NCI-H1694 treated with DMSO at 0.1 percent for 48 hours (cell line): ENCODE measurements at places on chromosomes 13 and 19.

DNA sequence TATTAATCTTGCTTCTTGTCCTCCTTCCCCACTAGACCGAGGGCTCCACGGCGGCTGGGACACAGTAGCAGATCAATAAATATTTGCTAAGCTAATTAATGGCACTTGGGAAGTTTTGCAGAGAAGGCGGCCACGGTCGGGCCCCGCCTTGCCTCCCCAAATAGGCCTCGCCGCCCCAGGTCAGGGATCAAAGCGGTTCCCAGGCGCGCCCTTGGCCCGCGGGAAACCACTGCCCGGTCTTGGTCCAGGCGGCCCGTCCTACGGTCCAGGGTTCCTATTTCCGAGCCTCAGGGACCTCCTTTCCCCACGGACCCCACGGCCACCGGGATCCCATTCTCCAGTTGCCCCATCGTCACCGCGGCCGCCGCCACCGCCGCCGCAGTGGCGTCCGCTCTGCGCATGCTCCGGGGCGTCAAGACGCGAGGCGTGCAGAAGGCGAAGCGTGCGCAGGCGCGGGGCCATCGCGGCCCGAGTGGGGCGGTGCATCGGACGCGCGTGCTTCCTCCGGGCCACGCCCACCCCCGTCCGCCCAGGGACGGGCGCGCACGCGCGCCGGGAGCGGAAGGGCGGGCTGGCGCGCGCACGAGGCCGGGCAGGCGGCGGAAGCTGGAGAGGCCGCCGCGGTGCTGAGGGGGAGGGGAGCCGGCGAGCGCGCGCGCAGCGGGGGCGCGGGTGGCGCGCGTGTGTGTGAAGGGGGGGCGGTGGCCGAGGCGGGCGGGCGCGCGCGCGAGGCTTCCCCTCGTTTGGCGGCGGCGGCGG, at the start of gene SMARCA4:
SMARCA4 (plus strand) TSS at position 717 of the 759 bp plus-strand sequence. CDS start 23,122 bp downstream, outside the sequence.
- peak; percentile 80 for DNase-seq

DNA sequence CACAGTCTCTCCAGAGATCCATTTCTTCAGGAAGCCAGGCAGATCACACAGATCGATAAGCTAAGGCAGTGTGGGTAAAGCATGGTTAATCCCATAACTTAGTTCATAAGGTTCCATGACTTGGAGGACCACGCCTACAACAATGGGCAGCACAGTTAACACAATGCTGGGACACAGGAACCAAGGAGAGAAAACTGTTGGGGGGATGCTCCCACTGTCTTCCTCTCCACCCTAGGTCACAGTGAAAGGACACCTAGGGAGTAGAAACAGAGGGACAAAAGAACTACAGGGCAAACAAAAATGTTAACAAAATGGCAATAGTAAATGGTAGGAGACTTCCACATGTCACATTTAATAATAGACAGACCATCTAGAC, 20.8 kb upstream of the ZNF181 start:
- DNase-seq: no peak

- DNase-seq: no peak
Observed at GRCh38 chr13:104170980-104171555, 1104.9 kb upstream of the SLC10A2 start.

DNA sequence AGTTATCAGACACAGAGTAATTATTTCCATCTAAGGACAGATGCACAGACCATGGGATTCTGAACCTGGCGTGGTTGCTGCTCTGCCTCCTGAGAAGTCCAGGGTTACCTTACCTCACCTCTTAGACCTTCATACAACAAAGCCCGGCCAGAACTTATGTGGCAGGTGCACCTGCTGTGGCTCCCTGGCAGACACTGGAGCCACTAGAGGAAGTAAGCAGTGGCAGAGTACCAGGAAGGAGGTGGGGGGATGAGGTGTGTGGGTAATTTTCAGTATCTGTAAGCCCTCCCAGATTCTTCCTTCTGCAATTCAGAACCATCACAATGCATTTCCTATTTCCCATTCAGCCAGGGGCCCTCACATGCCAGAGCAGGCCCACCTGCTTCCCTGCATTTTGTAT, 106.1 kb upstream of the DOCK9 start:
- DNase-seq: no peak

DNA sequence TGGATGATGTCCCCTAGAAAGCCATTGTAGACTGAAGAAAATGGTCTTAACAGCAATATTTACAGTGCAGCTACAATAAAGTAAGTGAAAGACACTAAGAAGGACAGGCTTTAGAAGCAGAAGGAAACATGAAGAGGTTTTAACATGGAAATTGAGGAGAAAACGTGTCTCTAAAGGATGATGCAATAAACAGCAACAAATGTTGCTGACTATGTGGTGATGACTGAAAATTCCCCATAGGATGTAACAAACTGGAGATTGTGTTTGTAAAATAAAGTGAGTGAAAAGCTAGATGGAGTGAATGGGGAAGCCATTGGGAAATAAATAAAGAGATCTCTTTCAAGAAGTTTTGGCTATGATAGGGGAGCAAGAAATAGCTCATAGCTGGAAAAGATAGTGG, 186.7 kb upstream of the IPO5 start:
- DNase-seq: no peak

DNA sequence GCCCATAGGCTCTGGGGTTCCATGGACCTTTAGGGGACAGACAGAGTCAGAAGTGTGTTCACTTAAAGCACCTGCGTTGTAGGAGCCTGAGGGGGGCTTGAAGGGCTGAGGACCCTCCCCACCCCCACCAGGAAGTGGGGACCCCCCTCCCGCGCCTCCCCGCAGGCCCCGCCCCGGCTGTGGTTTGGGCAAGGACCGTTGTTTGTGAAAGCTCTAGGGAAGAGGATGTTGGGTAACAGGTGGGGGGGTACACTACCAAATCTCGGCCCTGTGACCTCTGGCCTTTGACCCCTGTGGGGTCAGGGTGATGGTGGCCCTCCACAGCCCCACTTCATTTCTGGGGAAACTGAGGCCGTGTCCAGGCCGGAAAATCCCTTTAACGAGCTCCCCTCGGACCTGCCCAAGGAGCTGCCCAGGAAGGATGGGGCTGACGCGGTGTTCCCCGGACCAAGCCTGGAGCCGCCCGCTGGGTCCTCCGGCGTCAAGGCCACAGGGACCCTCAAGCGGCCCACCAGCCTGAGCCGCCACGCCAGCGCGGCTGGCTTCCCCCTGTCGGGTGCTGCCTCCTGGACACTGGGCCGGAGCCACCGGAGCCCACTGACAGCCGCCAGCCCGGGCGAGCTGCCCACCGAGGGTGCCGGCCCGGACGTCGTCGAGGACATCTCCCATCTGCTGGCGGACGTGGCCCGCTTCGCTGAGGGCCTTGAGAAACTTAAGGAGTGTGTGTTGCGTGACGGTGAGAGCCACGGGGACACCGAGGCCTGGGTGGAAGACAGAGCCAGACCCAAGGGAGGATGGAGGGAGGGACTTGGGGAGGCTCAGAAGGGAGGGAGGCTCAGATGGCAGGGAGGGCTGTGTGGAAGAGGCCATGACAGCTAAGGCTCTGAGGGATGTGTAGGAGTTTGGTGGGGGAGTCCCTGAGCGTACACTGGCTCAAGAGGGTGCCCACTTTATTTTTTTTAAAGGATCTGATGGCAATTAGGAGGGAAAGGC, 1.3 kb downstream of the ARHGAP45 start:
- no peak for DNase-seq

DNA sequence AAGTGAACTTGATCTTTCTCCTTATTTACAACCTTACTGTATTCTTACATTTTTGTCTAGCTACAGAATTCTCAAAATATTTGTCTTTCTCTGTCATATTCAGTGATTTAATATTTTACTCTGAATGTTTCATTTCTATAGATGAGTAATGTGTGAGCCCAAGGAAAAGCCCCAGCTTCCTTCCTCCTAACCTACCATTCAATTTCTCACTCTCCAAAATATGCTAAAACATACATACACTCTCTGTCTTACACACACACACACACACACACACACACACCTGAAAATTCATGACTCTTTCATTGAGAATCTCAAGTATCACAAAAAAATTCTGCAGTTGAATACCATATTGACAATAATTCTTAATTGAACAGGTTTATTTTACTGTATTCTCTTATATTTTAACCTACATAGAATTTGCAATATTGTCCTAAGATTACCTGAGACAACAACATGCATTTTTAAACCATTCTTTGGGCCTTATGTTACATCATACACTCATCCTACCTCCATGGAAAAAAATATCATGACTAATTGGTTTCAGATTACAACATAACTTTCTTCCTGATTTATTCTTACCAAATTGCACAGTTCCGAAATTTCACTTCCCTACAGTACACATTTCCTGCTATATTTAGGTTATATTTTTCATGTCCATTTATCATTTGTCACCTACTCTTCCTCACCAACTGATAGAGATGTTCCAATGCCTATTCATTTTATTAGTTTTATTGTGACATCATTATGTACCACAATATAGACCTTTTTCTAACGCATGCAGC, 1965.6 kb upstream of the PCDH20 start:
- no peak for DNase-seq

DNA sequence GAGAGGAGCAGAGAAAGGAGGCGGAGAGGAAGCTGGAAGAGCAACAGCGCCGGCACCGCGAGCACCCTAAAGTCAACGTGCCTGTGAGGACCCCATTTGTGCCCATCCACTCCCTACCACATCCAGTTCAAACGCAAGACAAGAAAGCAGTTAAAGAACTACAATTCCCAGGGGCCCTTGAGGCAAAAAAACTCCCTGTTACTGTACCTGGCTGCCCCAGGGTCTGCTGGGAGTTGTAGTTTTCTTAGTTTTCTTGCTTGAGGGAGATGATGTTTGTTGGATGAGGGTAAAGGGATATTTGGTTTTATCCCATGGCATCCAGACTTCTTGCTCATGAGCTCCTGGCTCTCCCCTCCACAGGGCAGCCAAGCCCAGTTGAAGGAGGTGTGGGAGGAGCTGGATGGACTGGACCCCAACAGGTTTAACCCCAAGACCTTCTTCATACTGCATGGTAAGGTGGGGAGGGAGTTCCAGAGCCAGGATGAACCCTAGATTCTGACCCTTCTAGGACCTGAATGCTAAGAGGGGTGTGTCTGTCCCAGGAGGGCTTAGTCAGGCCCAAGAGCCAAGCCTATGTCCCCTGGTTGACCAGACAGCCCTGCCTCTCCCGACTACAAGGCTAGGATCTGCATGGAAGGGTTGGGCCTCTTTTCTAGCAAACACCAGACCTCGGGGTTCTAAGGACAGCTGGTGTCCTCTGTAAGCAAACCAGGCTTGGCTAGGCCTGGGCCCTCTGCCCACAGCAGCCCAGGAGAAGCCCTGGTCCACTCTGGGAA, 13.2 kb downstream of the NUCB1 start:
- no peak for DNase-seq

GRCh38 chr13:62292714-62293480, 877.2 kb upstream of the PCDH20 start:
- no peak for DNase-seq

GRCh38 chr19:18796239-18796638, 5.1 kb upstream of the COMP start:
- no peak for DNase-seq

- DNase-seq: no peak
Observed at GRCh38 chr13:78105656-78106055, 187.0 kb upstream of the EDNRB start.

GRCh38 chr13:75369981-75370380, 112.0 kb downstream of the TBC1D4 start:
- DNase-seq: no peak

GRCh38 chr13:46654951-46655350, 102.0 kb downstream of the LRCH1 start:
- no peak for DNase-seq
